ENCODE measurements at places on chromosomes 6 and 20.

DNA sequence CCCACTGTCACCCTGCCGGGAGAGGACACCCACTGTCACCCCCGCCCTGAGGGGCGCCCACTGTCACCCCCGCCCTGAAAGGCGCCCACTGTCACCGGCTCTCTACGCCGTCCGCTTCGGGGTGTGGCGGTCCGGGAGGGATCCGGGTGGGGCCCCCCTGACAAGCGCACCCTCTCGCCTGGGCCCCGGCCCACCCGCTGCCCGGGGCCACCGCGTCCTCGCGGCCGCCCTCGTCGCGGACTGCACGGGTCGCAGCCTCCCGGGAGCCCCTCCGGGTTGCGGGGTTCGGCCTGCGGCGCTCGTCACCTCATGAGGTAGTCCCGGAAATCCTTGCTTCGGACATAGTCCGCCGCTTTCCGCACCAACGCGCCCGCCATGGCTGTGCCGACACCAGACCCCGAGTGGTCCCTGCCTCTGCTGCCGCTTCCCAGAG lies 224 bp downstream of the MPC1 start:
- DNase-seq, result no peak

DNA sequence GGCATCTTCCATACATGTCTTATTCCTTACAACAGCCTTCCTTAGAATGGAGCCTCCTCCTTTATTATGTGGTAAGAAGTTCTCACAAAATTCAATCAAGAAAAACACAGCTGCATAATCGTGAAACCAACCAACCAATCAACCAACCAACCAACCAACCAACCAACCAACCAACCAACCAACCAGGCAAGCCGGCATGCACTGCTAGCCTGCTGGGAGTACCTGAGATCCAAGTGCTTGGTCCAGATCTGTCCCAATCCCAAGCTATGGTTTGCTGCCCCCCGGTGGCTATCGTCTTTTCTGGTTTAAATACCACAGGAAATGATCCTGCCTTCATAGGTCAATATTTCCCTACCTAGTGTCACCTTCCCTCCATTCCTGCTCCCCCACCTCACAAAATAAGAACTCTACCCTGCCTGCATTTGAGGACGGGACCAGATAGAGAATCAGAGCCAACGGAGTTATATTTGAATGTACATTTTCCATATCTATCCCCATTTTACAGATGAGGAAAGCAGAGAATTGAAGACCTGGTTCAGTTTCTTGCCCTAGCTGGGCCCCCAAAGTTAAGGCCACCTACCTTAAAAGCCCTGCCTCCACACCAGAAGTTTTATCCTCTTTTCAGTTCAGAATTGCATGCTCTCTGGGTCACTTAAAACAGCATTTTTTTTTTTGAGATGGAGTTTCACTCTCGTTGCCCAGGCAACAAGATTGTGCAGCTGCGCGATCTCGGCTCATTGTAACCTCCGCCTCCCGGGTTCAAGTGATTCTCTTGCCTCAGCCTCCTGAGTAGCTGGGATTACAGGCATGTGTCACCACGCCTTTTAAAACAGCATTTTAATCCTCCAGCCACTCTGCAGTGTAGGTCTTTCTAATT lies 27.1 kb downstream of the RAB44 start:
- peak; percentile 41 for DNase-seq

DNA sequence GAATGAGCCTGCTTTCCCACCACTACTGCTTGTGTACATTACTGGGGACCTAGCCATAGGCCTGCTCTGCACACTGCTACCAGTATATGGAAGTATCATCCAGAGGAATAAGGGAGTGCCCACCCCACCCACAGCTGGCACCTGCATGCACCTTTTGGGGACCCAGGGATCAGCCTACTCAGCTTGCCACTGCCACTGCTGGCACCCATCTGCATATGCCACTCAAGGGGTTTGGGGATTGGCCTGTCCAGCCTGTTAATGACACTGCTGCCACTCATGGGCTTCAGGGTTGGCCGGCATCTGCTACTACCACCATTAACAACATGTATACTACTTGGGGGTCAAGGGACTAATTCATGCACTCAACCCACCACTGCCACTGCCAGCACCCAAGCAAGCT lies 832.1 kb downstream of the PHF3 start:
- no peak for DNase-seq

DNA sequence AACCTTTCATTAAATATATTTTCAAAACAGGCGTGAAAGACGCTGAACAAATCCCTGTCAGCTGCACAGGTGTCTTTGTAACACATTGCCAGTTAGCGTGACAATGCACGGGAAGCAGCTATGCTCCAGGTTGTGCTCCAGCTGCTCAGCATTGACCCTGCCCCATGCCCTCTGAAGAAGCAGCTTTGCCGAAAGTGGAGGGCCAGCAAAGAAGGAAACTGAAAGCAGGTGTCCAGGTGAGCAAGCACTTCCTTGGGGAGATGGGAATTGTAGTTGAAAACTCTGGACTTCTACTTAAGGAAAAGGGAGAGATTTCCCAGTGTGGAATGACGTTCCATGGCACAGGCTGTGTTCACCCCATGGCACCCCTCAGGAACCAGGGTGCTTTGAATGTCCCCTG lies 125.7 kb downstream of the TTLL2 start:
- no peak for DNase-seq

- no peak for DNase-seq
These were observed 29.5 kb downstream of the TRMT11 start for GRCh38 chr6:126015863-126016262.

- no peak for DNase-seq
These were observed 182.8 kb downstream of the ZDHHC14 start for GRCh38 chr6:157563611-157564284.
